ENCODE measurements at places on chromosomes 12 and 14.

DNA sequence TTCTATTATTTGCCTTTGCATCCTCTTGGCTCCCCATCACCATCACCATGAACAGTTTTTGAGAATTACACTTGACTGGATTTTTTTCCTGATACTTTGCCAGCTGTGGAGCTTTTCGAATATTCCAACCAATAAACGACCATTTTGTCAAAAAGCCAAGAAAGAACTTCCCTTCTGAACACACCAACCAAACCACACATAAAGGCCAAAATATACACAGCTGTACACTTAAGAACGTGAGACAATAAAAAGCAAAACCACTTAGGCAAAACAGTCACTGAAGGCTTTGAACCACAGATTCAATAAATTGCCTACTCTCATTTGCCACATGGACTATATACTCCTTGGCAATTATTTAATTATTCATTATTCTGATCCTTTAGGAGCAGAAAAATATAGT lies 1.1 kb downstream of the C14orf93 start:
- DNase-seq: no peak

DNA sequence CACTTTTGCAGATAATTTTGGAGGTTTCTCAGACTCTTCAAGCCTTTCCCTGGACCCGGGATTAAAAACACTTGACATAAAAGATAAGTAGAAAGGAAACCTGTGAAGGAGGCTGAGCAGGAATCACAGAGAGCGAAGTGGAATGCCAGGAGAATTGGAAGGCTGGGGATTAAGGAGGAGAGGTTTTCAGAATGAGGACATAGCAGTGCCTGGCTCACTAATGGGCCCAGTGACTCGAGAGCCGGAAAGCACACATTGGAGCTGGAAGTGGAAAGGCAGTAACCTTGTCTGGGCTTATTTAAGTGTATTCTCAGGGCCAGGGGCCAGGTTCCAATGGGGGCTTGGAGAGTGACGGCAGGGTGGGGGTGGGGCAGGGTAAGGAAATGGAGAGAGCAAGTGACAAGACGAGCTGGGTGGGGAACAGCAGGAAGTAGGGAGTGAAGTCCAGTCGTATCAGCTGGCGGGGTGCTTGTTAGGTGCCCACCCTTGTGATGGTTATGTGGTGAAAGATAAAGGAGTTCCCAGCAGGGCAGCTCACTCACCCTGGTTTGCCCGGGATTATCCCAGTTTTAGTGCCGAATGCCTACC lies 13.1 kb downstream of the EVL start:
- DNase-seq: no peak

DNA sequence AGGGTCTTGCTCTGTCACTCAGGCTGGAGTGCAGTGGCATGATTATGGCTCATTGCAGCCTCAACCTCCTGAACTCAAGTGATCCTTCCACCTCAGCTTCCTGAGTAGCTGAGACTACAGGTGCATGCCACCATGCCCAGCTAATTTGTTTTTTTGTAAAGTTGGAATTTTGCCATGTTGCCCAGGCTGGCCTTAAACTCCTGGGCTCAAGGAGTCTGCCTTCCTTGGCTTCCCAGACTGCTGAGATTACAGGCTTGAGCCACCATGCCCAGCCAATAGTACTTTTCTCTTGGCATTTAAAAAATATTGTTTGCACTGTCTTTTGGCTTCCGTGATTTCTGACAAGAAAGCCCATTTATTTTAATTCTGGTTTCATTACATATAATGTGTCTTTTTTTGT lies 61.3 kb downstream of the DIP2B start:
- no peak for DNase-seq

DNA sequence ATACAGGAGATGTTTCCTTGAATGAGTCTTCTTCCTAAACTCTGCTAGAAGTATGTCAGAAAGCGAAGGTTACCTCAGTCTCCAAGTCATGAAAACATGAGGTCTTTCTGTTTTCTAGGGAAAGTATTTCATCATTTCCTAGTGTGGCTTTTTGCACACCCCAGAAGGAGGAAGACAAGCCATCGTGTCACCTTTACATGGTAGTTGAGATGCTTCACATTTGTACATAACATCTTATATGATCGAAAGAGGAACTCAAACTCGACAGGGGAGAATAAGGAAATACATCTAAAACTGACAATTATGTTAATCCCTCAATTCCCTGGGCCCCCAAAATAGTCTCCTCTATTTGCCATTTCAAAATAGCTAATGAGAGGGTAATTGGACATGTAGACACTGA lies 214.1 kb upstream of the PLEKHG7 start:
- no peak for DNase-seq

GRCh38 chr12:104672096-104672445 lies 215.3 kb downstream of the CHST11 start:
- DNase-seq: no peak

GRCh38 chr14:23034498-23035302 lies at the start of gene PSMB5:
Gene PSMB5, minus strand, starts transcription at chr14:23034900. Its CDS starts 19 bp downstream, at chr14:23034881.
- DNase-seq: peak; percentile 93

DNA sequence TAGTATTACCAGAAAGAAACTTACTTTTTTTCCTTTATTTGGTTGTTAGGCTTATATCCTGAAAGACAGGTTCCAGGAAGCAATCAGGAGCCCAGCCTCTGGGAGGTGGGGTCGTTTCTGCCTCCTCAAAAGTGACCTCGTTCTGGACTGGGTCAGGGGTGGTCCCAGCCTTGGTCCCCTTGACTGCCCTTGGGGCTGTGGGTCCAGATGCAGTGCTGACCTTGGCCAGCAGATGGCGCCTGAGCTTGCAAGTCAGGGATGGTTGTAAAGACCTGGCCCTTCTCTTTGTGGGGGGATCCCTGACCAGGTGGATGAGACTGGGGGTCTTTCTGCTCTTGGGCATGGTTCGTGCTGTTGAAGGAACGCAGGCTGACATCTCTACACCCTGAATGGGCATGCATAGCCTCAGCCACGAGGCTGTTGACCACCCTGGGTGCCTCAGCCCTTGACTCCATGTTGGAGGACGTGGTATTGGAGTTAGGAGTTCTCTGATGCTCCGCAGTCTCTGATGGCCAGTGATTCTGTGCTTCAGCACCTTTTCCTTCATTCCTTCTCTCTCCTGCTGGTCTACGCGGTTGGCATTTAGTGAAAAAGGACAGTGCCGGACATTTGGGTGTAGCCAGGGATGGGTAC lies 62.4 kb downstream of the ADCK1 start:
- peak; percentile 47 for DNase-seq

GRCh38 chr12:179131-179884 lies 34.6 kb downstream of the SLC6A12 start:
- no peak for DNase-seq

Data from CD4-positive, alpha-beta T cell treated with Interleukin-15 for 1 hour (primary cell).